ENCODE measurements at places on chromosomes 5 and 9. TPM values are rescaled to one million over a fixed set of nuclear protein-coding genes. Genes with fewer than 3 reads are reported as not detected.

GRCh38 chr5:18024542-18024941 is 390.3 kb downstream of the TAF11L14 start:
- no peak for DNase-seq

GRCh38 chr5:157925786-157926671 is 67.1 kb upstream of the CLINT1 start:
- no peak for DNase-seq

GRCh38 chr5:18526792-18527405 is 892.6 kb downstream of the TAF11L14 start:
- DNase-seq: no peak

- DNase-seq: no peak
Observed at GRCh38 chr9:131337131-131337848, 47.8 kb downstream of the PLPP7 start.

GRCh38 chr9:86718388-86719049 is 228.8 kb downstream of the GAS1 start:
- DNase-seq: no peak

- no peak for DNase-seq
Observed at GRCh38 chr5:128355961-128356360, 182.1 kb downstream of the FBN2 start.

The SCGB3A2 gene
- polyA plus RNA-seq: not detected

The LECT2 gene
- polyA plus RNA-seq: not detected

The MELK gene
- 19.2 TPM for polyA plus RNA-seq

The SLC22A4 gene
- 3.0 TPM for polyA plus RNA-seq

Data from AG04450 (cell line).